Cardiac septum (tissue), 1 donor: ENCODE measurements at places on chromosomes 6 and 20.

GRCh38 chr6:89506716-89507617, 74.0 kb downstream of the ANKRD6 start:
- DNase-seq: no peak

DNA sequence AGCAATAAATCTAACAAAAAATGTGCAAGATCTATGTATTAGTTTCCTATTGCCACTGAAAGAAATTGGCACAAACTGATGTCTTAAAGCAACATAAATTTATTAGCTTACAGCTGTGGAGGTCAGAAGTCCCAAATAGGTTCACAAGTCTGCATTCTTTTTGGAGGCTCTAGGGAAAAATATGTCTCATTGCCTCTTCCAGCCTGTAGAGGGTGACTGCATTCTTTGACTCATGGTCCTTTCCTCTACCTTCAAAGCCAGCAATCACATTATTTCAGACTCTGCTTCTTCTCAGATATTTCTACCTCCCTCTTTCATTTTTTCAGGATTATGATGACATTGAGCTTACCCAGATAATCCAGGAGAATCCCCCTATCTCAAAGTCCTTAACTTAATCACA, 1531.1 kb downstream of the KHDRBS2 start:
- DNase-seq: no peak

DNA sequence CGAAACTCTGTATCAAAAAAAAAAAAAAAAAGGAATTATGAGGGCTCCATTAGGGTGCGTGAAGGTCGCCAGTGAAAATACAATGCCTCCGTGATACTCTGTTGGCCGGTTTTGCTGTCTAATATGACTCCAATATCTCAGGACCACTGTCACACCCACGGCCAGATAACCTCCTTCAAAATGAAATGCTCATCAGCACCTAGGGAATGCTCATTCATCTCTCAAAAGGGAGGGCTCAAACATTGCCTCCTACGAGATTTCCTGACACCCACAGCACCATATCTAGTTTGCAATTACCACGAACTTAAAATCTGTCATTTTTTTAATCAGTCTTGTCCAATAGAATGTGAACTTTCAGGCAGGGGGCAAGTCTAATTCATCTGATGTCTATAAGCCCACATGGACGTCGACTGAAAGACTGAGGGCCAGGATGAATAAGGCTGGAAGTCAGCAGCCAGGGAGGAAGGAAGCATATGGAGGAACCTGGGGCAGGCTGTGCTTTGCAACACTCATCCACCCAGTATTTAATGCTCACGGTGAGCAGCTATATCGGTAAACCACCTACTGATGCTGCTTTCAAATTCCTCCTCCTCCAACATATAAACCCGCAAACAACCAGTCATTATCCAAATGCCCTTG, 42.8 kb downstream of the MAP3K5 start:
- no peak for DNase-seq

GRCh38 chr6:145569140-145569539, 166.2 kb downstream of the EPM2A start:
- no peak for DNase-seq

DNA sequence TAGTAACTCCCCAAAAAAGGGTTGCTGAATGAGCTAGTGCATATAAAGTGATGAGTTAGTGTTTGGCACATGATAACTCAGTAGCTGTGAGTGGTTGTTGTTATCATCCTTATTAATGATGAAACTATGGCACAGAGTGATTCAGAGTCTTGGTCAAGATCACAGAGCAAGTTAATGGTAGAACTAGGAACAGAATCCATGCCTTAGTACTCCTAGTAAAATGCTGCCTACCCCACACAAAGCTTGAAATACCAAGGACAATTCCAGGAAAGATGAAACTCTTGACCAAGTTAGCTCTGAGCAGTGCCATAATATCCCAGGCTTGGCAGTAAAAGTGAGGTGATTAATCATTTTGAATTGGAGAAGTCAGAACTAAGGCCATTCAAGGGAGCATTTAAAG, 109.1 kb upstream of the ENPP5 start:
- no peak for DNase-seq

DNA sequence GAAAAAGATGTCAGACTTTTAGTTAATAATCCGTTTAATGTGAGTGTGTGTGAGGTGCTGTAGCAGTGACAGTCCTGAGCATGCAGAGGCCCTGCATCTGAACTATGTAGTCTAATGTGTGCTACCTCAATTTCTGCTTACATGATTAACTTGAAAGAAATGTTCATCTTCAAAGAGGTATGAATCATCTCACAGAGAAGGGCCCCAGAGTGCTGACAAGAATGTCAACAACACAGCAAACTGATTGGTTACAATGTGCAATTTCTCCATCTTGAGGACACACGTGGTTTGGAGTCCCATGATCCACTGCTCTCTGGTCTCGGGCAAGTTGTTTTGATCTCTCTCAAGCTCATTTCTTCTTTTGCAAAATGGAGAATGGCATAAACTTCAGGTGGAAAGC, 61.7 kb upstream of the EMILIN3 start:
- no peak for DNase-seq

DNA sequence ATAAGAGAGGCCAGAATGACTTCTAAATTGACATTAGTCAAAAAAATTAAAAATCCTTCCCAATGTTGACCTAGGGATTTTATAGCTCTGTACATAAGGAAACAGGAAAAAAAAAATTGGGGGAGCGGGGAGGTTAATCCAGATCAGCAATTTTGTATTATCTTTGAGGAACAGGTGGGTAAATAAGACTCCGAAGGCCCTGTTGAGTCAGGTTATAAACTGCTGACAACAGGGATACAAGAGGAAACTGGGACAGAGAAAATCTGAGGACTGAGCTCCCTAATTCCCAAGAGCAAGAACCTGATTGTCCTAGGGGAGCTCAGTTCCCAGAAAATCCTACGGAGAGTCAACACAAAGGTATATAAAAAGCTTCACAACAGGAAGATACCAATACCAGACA, 26.8 kb upstream of the CRIP3 start:
- DNase-seq: no peak

DNA sequence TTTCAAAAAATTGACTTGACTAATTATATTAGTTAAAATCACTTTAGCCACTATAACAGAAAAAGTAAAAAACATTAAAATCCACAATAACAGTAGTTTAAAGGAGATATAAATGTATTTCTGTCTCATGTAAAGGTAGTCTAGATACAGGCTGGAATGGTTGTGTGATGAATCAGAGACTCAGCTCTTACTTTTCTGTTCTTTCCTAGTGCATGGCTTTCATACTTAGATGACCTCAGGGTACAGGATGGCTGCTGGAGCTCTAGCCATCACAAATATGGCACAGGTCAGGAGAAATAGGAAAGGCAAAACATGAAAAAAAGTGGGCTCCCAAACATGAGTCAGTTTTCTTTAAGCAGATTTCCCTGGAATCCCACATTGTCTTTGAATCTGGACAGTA, 157.7 kb upstream of the FLRT3 start:
- no peak for DNase-seq

DNA sequence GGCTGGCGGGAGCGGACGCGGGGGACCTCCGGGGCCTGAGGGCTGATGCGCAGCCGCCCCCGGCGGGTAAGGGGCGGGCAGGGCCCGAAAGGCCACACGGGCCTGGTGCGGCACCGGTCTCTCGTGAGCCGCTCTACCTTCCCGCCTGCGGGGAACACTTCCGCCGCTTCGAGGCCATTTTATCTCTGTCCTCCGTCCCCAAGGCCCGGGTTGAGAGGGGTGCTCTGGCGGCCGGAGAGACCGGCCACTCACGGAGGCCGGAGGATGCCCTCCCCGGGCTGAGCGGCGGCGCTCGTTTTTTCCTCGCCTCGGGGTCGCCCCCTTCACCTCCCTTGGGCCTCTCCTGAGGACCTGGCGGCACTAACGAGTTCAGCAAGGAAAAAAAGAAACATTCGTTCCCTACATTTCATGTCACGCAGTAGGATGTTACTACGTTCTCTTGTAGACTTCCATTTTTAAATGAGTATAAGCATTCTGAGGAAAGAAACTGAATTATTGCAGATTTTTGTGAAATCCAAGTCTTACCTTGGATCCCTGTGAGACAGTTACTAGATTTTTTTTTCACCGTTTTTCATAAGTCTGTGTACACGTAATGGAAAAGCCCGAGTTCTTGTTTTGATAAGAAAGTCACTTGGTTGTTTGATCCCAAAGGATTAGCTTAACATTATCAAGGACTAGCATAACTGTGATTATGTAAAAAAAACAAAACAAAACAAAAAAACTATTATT, 575 bp downstream of the WTAP start:
- no peak for DNase-seq

DNA sequence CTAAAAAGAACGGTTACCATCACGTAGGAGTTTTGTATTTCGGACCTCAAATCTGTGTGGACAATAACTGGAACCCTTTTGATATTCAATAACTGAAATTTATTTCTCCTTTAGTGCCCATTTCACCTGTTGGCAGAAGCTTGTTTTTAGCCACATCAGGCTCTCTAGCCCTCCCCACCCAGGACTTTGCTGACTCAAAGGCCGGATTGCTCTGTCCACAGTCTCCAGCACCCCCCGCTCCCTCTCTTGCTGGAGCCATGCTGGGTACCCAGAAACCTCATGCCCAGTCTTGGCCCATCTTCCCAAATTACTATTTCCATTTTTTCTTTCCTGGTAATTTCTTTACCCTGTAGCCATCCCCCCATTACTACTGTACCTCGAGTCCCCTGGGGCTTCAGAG, 55.8 kb upstream of the DUSP22 start:
- no peak for DNase-seq

DNA sequence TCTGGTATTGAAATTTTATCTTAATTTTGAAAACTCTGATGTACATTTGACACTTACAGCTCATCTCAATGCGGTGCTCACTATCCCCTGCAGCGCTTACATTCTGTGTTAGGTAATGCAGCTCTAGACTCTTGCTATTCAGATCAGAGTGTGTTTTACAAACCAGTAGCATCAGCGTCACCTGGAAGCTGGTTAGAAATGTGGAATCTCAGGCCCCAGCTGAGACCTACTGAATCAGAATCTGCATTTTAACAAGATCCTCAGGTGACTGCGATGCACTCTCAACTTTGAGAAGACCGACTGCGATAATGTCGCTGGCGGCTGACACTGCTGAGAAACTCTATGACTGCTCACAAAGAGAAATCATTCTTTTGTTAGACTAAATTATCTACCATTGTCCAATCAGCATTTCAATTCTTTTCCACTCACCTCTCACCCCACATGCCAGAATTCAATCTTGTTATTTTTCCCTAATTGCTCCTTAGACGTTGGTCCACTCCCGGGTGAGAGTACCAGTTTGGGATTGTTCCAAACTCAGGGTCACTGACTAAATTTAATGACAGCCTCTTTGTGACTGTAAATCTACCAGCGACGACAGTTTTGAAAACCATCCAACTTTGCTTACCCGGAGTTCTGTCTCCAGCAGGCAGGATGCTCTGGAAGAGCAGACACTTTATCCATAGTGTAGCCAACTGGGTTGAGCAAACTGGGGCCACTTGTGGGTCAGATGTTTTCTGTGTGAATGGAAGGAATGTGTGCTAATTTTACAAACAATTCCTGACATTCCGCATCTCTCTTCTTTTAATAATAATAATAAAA, 140.1 kb upstream of the BTBD3 start:
- DNase-seq: no peak

- DNase-seq: no peak
Measured at GRCh38 chr6:167079853-167080297, 43.0 kb upstream of the CCR6 start.

GRCh38 chr6:6678185-6678671, 89.7 kb downstream of the LY86 start:
- no peak for DNase-seq

GRCh38 chr20:33944914-33945313, 48.8 kb upstream of the RALY start:
- no peak for DNase-seq

DNA sequence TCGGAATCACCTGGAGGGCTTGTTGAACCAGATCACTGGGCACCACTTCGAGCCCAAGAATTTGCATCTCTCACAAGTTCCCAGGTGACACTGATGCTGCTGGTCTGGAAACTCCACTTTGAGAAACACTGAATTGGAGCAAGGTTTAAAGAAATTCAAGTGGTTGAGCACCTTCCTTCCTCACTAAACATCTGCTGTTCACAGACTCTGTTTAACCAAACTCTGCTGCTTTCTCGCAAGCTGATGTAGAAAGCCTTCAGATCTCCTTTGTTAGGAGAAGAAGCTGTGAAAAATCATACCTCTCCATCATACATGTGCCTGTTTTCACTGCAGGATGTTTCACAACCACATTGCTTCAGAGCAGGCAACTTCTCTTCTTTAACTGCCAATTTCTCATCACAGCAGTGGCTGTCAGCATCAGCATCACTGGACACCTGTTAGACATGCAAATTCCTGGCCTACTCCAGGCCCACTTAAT, 87.5 kb upstream of the TOP1 start:
- no peak for DNase-seq

DNA sequence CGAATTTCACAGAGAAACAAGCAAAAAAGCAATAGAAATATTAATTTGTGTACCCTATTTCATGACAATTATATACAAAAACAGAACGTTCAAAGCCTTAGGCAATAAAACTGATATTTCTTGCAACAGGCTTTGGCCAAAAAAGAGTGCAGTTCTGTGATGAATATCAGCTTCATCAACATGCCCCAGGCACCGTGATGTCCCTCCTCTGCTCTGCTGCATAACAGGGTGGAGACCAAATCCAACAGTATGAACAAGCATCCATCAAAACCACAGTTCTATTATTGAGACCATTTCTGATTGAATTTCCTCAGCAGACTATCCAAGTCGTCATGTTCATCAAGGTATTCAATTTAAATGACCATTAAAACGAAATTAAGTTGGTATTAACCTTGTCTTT, 722.6 kb upstream of the NRSN1 start:
- no peak for DNase-seq

DNA sequence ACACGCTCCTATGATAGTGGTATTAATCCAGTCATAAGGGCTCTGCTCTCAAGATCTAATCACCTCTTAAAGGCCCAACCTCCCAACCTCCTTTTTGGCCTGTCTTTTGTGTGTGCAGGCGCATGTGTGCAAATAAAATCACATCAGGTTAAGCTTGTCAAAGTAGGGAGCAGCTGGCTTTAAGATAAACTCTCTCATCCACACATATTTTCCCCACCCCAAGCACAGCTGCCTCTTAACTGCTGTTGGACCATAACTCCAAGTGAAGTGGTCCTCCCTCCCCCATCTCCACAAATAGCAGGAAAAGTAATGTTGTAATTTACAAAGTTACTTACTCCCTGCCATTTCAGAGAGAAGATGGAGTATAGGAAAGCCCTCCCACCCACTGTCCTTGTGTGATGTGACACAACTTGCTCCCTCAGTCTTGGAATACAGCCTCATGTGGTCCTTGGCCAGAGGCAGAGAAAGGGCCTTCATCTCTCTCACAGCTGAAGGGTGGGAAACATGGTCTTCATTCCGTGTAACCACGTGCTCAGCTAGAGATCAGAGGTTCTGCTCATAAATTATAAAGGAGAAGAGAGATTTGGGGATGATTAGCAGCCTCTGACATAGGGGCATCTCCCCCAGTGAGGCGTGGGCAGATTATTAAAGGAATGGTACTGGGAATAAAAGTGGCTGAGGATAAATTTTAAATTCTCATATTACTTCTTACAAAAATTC, 74.8 kb upstream of the TPD52L1 start:
- no peak for DNase-seq

DNA sequence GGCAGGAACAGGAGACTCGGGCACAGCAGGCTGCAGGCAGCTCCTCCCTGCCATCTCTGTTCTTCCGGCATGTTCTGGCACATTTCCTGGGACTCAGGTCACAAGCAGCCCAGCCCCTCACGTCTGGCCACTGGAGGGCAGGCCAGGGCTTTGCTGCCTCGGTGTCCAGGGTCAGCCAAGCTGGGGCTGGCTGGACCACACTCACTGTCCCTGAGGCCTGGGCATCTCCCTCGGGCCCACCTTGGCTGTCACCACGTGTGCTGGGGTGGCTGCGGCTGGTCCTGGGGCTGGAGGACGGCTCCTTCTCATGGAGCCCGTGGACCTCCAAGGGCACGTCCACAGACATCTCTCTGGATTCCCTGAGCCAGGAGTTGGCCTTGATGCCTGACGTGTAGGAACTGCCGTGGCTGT, 18.5 kb downstream of the FRMD1 start:
- peak; percentile 88 for DNase-seq
